ENCODE measurements at places on chromosomes 16 and 17. TPM values are rescaled to one million over a fixed set of nuclear protein-coding genes. Genes with fewer than 3 reads are reported as not detected.

The RND2 gene
- 0.35 TPM for total RNA-seq

DNA sequence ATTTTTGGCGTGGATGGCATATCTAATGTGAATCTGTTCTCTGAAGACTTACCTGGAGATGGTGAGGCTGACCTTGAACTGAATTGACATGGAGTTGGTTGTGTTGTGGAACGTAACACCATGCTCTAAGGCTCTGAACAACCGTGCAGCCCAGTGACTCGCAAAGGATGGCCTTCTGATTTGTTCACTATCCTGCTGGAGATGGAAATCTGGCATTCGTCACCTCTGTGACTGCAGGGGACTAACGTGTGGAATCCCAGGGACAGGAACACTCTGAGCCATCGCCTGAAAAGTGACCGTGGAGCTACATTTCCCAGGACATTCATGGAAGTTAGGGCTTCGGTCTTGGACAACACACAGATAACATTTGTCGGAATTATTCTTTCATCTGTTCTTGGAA is 61.1 kb downstream of the BANP start:
- DNase-seq, result no peak
- peaks cover 10% of the 10 kb centered on the region for H3K4me1 ChIP-seq
- peaks cover 22% of the 10 kb centered on the region for H3K36me3 ChIP-seq
- H3K27ac ChIP-seq, result no peak overlapping the region

- H3K4me3 ChIP-seq, result no peak overlapping the region
- H3K27me3 ChIP-seq, result no peaks in the 10 kb centered on the region
- peaks cover 14% of the 10 kb centered on the region for H3K4me1 ChIP-seq
- no peak for DNase-seq
- peaks cover 52% of the 10 kb centered on the region for H3K36me3 ChIP-seq
Measured at GRCh38 chr16:68287276-68288251, 23.2 kb downstream of the SLC7A6OS start.

GRCh38 chr17:5225668-5226457 is 8.8 kb downstream of the SCIMP start:
- H3K36me3 ChIP-seq, result peaks cover 22% of the 10 kb centered on the region
- no peak overlapping the region for H3K27ac ChIP-seq
- DNase-seq, result peak; percentile 59
- no peaks in the 10 kb centered on the region for H3K27me3 ChIP-seq
- no peak overlapping the region for H3K4me3 ChIP-seq

The MYH8 gene
- 1,461 TPM for total RNA-seq

The SOX8 gene
- total RNA-seq, result 31.1 TPM

- H3K27me3 ChIP-seq, result peaks cover 82% of the 10 kb centered on the region
- peaks cover 47% of the 10 kb centered on the region for H3K4me1 ChIP-seq
- peak; percentile 36 for DNase-seq
- H3K4me3 ChIP-seq, result peak overlapping the region; percentile 72
Measured at GRCh38 chr17:14301279-14302090, 604 bp downstream of the HS3ST3B1 start.

GRCh38 chr17:48842746-48843145 is 11.9 kb downstream of the CALCOCO2 start:
- no peaks in the 10 kb centered on the region for H3K4me1 ChIP-seq
- no peak overlapping the region for H3K4me3 ChIP-seq
- no peak overlapping the region for H3K27ac ChIP-seq
- H3K36me3 ChIP-seq, result peaks cover 15% of the 10 kb centered on the region
- H3K27me3 ChIP-seq, result no peaks in the 10 kb centered on the region

- DNase-seq, result no peak
- no peaks in the 10 kb centered on the region for H3K36me3 ChIP-seq
- H3K27me3 ChIP-seq, result no peaks in the 10 kb centered on the region
- no peak overlapping the region for H3K27ac ChIP-seq
- H3K4me1 ChIP-seq, result no peaks in the 10 kb centered on the region
- no peak overlapping the region for H3K4me3 ChIP-seq
Measured at GRCh38 chr16:21937336-21937829, 15.8 kb upstream of the UQCRC2 start.

GRCh38 chr17:74119965-74120364 is 83.5 kb upstream of the RPL38 start:
- H3K36me3 ChIP-seq, result no peaks in the 10 kb centered on the region
- no peaks in the 10 kb centered on the region for H3K4me1 ChIP-seq
- H3K27ac ChIP-seq, result no peak overlapping the region
- H3K4me3 ChIP-seq, result no peak overlapping the region
- DNase-seq, result no peak

GRCh38 chr17:14302431-14303099 is 1.7 kb downstream of the HS3ST3B1 start:
- H3K4me3 ChIP-seq, result peak overlapping the region; percentile 72
- no peaks in the 10 kb centered on the region for H3K36me3 ChIP-seq
- peaks cover 71% of the 10 kb centered on the region for H3K27me3 ChIP-seq
- DNase-seq, result peak; percentile 84
- H3K4me1 ChIP-seq, result peaks cover 46% of the 10 kb centered on the region

The CPNE2 gene
- total RNA-seq, result 14.8 TPM

The GNAO1 gene
- total RNA-seq, result 0.49 TPM

DNA sequence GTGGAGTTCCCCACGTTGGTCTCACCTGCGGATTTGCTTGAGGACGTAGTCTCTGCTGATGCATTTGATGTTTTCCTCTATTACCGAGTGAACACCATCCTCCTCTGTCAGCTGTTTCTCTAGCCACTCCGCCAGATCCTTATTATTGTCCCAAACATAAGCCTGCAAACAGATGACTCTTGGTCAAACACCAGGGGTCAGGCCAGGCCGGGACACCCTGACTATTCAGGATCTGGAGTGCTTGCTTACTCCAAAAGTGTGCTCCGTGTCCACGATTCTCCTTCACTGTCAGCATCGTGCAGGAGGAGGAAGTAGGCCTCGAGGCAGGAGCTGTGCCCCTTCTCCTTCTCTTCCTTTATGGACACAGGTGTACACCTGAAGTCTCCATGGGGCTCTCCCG is 140.2 kb downstream of the AATF start:
- no peaks in the 10 kb centered on the region for H3K27me3 ChIP-seq
- no peak overlapping the region for H3K27ac ChIP-seq
- DNase-seq, result peak; percentile 38
- peaks cover 53% of the 10 kb centered on the region for H3K36me3 ChIP-seq

DNA sequence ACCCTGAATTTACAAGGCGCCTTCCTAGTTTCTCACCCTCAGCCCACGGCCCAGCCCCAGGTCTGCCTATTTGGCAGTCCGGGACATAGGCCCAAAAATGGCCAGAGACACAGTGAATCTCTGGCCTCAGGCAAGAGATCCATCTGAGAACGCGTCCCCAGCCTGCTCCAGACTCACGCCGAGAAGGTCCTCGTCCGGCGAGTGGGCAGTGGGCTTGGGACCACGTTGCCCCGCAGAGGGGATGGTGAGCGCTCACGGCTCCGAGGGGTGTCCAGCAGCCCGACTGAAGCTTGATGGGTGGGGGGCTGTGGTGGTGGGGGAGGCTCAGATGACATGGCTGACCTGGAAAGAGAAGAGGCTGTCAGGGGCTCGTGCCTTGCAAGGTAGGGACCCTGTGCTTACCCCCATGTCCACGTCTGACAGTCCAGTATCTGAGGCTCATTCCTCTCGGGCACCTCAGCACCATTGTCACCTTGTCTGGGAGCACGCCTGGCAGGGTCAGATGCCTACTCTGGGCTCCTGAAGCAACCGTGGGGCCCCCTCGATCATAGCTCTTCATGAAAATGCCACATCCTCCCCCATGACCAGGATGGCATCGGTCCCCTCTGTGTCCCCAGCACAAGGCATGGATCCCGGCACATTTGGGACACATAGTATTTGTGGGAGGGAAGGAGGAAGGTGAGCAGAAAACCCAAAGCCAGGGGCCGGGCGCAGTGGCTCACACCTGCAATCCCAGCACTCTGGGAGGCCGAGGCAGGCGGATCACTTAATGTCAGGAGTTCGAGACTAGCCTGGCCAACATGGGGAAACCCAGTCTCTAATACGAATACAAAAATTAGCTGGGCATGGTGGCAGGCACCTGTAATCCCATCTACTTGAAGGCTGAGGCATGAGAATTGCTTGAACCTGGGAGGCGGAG is 9.6 kb downstream of the CARHSP1 start:
- H3K4me1 ChIP-seq, result peaks cover 37% of the 10 kb centered on the region
- H3K27me3 ChIP-seq, result no peaks in the 10 kb centered on the region
- no peak overlapping the region for H3K4me3 ChIP-seq
- no peak for DNase-seq
- H3K36me3 ChIP-seq, result peaks cover 51% of the 10 kb centered on the region

- H3K4me1 ChIP-seq, result peaks cover 23% of the 10 kb centered on the region
- no peak overlapping the region for H3K27ac ChIP-seq
- no peak for DNase-seq
Measured at GRCh38 chr17:2024572-2025219, 438 bp downstream of the RTN4RL1 start.

- peaks cover 37% of the 10 kb centered on the region for H3K4me1 ChIP-seq
- peak; percentile 96 for DNase-seq
- peak overlapping the region; percentile 91 for H3K27ac ChIP-seq
- peaks cover 6% of the 10 kb centered on the region for H3K36me3 ChIP-seq
- peaks cover 29% of the 10 kb centered on the region for H3K27me3 ChIP-seq
Measured at GRCh38 chr17:48025040-48025903, 12.3 kb downstream of the COPZ2 start.

- peaks cover 3% of the 10 kb centered on the region for H3K27me3 ChIP-seq
- H3K4me1 ChIP-seq, result peaks cover 34% of the 10 kb centered on the region
- H3K27ac ChIP-seq, result no peak overlapping the region
- H3K4me3 ChIP-seq, result no peak overlapping the region
- H3K36me3 ChIP-seq, result no peaks in the 10 kb centered on the region
- DNase-seq, result peak; percentile 59
Measured at GRCh38 chr17:83182620-83183101, 103.3 kb downstream of the METRNL start.

The C16orf86 gene
- 2.6 TPM for total RNA-seq

All from muscle of leg (tissue), 16 donors.